HS-27A (cell line): ENCODE measurements at places on chromosomes 7 and 10.
A peak's percentile ranks its signal among the peaks of the same experiment; 100 is the strongest.

- DNase-seq = no peak
Measured at GRCh38 chr7:132773527-132773956, 197.3 kb upstream of the PLXNA4 start.

DNA sequence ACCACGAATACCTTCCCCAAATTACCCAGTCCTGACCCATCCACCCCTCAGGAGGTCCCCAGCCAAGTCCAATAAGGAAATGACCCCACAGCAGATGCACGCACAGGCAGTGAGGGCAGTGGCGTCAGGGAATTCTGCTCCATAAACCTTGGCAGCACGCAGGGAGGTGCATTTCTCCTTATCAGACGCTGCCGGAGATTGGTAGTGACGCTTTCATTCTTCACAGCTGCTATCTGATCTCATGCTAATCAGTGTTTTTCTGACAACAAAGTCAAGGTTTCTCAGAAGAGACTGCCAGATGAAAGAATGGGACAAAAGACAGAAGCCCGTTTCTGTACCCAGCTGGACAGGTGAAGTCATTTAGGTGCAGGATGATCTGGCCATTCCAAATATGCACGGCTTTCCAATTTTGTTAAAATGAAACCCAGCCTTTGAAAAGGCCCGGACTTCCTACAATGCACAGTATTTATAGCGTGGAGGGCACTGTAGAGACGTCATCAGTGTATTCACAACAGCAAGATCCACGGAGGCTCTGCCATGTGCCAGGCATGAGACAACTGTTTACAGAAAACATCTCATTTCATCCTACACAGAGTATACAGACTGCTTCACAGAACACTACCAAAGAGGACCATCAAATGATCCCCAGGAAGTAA, 35.3 kb downstream of the DIP2C start:
- DNase-seq = no peak

- DNase-seq = no peak
Measured at GRCh38 chr10:15868006-15868405, 7.7 kb upstream of the MINDY3 start.

DNA sequence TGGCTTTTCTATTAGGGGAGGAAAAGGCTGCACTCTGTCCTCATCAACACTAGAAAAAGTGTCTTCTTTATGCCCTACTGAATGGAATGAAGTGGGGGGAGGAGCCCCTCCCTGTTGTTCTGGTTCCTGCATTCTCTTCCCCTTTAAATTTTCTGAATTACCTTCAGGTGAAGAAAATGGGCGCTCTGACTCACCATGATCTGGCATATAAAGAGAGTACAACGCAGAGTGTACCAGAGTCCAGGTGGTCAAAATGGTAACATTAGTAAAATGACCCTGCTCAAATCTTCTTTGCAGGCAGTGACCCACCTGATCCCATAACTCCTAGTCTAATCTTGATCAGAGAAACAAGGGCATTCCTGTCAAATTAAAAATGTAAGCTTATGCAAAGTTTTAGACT, 80.7 kb downstream of the THSD7A start:
- no peak for DNase-seq

- DNase-seq = no peak
Measured at GRCh38 chr7:77935652-77936348, 137.2 kb downstream of the PHTF2 start.

- no peak for DNase-seq
Measured at GRCh38 chr7:129719980-129720732, 108.6 kb downstream of the NRF1 start.

GRCh38 chr7:66627151-66627681, 1.5 kb upstream of the KCTD7 start:
- no peak for DNase-seq

DNA sequence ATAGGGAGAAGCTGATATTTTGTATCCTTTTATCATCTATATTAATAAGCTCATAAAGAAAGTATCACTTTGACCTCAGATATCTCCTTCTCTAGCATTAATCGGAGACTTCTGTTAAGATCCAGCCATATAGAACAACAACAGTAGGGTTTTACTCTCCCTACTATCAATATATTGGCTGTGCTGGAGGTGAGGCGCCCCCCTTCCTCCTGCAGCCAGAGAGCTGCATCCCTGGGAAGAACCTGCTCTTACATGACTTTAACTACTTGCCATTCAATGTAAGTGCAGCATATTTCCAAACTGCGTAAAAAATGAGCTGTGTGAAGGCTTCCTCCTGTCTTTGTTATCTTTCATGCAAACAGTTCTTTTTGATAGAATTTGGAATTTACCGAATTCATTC, 247.8 kb downstream of the SDK1 start:
- no peak for DNase-seq

- no peak for DNase-seq
Measured at GRCh38 chr10:65320236-65321026, 1605.4 kb upstream of the LRRTM3 start.

DNA sequence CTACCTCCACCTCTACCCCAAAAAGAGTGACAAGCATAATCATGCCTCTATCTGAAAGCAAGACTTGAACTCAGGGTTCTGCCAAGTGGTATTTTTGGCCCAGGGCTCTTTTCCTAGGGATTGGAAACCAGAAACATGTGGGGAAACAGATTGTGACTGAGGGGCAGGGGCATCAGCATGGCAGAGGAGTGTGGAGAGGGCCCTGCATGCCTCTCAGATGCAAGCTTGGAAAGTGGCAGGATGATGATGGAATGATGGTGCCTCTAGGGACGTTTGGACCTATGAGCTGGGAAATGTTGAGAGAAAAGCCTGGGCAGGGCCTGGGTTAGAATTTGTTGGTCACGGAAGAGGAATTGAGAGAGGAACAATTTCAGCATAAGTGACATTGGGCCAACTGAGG, 78.4 kb upstream of the LEP start:
- DNase-seq = no peak

GRCh38 chr7:15820319-15820718, 133.8 kb upstream of the MEOX2 start:
- no peak for DNase-seq

DNA sequence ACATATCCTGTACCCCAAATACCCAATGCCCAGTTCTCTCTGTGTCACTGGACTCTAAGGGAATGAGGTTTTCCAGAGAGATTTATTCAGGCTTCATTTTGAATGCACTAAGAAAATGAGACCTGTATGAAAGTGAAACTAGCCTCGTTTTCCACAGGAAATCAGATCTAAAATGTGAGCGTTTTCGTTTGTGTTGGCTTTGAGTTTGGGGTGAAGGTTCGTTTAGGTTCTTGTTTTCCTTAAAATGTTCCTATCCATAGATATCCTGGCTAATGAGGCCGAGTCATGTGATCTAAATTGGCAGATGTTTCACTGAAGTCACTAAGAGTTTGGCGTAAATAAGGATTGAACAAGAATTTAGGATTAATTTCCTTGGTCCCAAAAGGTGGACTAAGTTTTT, 90.9 kb upstream of the BMPER start:
- DNase-seq = no peak

GRCh38 chr7:41648501-41648900, 54.4 kb downstream of the INHBA start:
- DNase-seq = no peak

DNA sequence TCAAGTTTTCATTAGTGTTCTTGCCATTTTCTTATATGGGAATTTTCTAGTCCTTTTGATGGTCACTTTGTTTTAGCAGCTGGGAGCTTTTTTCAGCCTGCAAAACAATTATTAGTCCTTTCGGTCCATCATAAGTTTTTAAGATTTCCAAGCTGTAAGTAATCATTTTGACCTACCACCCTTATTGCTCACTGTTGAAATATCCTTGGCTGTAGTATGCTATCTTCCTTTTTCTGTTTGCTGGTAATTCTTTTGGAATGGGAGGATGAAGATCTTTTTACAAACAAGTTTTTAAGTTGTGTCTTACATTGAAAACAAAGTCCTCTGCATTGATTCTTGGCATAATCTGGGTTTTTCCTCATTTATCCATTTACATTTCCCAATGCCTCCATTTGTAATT, 24.0 kb downstream of the BZW2 start:
- DNase-seq = no peak

DNA sequence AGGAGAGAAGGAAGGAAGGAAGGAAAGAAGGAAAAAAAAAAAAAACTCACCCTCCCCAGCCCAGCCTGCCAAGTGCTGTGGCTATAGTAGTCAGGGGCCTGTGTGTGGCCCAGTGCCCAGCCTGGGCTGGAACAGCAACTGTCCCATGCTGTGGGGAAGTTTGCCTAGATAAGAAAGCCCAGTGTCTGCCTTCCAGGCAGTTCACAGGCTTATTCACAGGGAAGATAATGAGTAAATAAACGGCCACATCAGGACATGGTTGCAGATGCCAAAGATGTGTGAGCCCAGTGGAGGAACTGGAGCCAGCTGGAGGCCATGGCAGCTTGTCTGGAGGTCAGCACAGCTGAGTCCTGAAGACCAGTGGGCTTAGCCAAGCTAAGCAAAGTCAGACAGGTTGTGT, 132.4 kb upstream of the FOXK1 start:
- DNase-seq = no peak

DNA sequence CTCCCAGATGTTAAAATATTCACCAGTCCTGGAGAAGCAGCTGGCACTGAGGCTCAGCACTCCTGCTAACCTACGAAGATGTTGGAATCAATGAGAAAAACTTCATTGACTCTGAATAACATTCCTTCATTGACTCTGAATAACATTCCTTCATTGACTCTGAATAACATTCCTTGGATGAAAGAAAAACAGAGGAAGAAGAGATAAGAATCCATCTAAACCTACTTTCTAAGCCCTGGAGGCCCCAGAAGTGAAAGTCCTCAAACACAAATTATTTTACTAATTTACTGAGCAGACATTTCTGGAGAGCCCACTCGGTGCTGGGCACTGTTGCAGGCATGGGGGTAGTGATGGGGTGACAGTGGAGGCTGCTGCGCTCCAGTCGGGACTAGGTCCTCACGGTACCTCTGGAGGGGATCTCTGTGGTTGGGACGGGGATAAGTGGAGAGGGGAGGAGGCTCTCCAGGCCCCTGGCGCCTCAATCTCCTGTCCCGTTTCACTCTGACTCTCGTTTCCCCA, 254.1 kb downstream of the WDR37 start:
- no peak for DNase-seq

GRCh38 chr10:121774404-121774803, 153.4 kb downstream of the ATE1 start:
- no peak for DNase-seq

DNA sequence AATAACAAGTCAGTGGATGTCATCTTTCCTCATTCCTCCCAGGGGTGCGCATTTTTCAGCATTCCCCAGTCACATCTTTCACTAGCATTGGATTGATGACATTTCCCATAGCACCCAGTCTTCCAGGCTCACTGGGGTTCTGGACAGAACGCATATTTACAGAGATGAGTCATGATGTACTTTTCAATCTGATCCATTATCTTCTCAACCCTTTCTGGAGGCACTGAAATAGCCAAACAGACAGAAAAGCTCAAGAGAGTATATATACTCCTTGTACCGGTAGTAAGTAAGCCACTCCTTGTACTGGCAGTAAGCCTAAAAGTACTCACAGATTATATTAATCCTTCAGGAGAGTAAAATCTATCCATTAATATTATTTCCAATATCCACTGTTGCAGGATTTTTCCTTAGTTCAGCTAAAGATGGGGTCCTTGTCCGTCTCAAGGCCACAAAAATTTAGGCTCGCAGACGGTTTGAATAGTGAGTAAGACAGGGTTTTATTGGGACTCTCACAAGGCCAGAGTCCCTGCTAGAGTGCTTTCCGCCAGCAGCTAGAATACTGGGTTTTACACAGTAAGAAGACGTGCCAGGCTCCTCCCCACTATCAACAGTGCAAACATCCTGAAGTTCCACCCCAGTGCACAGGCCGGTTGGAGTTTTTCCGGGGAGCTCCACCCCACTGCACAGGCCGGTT, 60.8 kb downstream of the MDH2 start:
- DNase-seq = no peak

DNA sequence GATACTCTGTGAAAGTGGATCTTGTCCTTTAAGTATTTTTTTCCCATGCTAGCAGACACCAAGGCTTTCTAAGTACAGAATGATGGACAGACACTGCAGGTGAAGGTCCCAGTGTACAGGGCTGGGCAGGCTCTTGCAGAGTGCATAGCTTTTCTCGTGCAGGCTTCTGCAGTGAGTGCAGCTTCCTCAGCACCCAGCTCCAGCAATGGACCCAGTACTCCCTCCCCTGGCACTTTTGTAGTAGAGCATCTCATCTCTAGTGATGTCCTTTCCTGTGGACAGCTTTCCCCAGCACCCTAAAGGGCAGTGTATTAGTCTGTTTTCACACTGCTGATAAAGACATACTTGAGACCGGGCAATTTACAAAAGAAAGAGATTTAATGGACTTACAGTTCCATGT, 104.3 kb downstream of the CUL2 start:
- DNase-seq = no peak

DNA sequence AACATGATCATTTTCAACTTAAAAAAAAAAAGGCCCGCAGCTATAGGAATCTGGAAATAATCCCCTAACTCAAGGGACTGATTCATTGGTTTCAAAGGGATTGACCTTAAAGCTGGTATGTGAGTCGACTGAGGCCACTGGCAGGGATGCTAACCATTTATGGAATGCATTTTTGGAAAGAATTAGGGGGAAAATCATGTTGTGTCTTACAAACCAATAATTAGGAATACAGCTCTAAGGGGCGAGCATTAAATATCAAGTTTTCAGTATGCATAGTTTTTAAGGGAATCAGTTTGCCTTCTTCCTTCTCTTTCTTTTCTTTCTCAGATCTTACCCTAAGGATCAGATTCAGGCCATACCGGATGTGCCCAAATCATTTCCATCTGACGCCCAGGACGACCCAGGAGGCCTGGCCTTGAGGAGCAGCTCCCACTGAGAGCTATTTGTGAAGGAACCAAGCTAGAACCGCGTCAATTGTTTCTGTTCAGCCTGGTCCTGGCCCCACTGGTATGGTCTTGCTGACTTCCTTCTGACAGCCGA, 48.7 kb downstream of the BPGM start:
- no peak for DNase-seq

DNA sequence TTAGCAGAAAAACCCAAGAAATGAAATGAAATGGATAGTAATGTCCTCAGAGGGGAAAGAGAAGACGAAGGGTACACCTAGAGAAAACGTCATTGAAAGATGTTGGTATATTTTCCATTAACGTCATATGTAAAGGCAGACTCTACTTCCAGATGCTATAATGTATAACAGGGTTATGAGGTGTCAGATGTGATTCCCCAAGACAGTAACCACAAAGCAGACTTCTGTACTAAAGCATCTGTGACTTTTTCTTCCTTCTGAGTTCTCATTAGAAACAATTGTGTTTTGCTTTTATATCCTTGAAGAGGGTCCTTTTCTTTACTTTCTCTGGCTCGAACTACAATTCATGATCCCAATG, 37.4 kb downstream of the LRRC72 start:
- DNase-seq = no peak

GRCh38 chr7:6446838-6447580, 745 bp downstream of the DAGLB start:
- DNase-seq = peak; percentile 79
